Motor neuron (in vitro differentiated cells): ENCODE measurements at places on chromosomes 13 and 19. TPM values are rescaled to one million over a fixed set of nuclear protein-coding genes. Genes with fewer than 3 reads are reported as not detected.

DNA sequence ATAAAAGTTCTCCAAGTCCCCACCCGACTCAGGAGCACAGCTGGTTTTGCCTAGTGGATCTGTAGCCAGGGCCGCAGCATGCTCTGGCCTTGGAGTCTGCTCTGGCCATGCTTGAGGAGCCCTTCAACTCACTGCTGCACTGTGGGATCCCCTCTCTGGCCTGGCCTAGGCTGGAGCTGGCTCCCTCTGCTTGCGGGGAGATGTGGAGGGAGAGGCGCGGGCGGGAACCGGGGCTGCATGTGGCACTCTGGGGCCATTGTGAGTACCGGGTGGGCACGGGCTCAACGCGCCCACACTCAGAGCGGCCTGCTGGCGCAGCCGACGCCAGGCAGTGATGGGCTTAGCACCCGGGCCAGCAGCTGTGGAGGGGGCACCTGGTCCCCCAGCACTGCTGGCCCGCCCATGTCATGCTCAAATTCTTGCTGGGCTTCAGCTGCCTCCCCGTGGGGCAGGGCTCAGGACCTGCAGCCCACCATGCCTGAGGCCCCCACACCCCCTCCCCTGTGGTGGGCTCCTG lies 57.0 kb upstream of the ATP12A start:
- no peak for ATAC-seq

GRCh38 chr19:18612051-18612771 lies 459 bp upstream of the TMEM59L start:
- peak; percentile 61 for ATAC-seq

- ATAC-seq: no peak
Observed at GRCh38 chr19:30106417-30107095, 164.5 kb downstream of the URI1 start.

- ATAC-seq: no peak
Observed at GRCh38 chr13:108656742-108657141, 27.3 kb downstream of the MYO16 start.

DNA sequence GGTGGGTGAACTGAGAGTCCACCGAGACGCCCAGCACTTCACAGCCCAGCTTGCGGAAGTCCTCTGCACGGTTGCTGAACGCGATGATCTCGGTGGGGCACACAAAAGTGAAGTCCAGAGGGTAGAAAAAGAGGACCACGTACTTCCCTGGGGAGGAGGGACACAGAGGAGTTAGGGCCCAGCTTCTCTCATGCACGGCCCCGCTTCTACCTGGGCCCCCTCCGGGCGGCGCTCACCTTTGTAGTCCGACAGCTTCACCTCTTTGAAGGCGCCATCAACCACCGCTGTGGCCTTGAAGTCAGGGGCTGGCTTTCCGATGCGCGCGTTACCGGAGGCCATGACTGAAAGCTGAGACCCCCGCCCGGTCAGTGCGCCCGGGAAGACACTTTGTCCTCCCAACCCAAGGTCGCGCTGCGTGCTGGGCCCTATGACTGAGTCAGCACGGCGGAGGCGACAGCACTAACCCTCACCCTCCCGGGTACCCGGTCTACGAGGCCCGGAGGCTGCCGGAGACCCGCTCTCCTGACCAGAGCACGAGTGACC lies 606 bp downstream of the PRDX2 start:
- ATAC-seq: peak; percentile 46

DNA sequence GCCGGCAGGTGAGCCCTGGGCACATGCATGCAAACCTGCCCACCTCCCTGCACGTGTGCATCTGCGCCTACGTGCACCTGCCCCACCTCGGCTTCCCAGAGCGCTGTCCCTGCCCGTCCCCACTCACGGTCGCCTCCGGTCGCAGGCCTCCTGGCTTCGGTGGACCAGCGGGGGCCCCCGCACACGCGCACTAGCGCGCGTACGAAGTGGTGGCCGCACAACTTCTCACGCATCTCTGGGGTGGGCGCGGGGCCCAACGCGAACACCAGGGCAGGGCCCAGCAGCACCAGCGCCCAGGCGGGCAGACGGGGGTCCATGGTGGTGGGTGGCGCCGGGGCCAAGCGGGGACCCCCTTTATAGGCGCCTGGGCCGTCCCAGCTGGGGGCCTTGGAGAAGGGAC lies at the start of gene INSL3:
Gene INSL3, minus strand, starts transcription at position 330 of the 400 bp plus-strand sequence. Its CDS starts 13 bp downstream, at position 317.
- ATAC-seq: no peak

DNA sequence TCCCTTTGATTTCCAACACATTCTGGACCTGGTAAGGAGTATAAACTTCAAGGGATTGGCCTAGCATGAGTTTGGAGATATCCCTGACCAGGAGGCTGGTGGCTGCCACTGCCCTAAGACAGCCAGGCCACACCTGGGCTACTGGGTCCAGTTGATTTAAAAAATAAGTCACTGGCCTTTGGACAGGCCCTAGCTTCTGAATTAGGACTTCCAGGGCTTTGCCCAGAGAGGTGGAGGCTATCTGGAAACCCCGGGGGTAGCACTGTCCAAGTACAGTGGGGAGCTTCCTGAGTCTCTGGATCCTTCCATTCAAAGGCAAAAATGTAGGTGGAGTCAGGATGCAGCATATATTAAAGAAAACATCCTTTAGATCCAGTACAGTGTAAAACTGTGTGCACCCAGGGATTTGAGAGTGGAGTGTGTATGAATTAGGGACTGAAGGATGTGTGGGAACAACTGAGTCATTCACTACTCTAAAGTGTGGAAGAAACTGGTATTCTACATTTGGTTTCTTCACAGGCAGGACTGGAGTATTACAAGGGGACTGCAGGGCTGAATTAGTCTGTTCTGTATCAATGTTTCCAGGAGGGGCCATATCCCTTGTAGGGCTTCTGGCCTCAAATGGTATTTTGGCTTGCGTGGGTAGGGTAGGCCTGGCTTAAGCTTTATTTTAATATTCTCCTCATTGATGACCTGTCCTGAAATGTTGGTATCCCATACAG lies 14.8 kb upstream of the FCGBP start:
- no peak for ATAC-seq

DNA sequence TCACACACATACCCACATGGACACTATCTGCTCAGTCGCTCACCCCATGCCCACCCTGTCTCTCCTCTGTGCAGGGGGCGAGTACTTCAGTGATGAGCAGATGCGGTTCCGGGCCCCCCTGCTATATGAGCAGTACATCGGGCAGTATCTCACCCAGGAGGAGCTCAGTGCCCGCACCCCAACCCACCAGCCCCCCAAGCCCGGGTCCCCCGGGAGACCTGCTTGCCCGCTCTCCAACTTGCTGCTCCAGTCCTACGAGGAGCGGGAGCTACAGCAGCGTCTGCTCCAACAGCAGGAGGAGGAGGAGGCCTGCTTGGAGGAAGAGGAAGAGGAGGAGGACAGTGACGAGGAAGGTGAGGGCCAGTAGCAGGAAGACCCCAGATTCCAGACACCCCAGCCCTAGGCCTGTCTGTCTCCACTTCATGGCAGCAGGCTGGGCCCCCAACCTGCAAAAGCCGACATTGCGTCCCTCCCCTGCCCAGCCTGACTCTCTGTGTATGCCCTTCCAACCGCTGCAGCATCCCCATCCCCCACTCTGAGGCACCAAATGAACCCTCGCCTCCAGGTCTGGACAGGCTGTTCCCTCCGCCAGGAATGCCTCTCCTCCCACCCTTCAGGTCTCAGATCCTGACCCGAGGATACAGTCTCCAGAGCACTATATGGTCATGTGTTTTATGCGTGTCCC lies 9.7 kb downstream of the CCDC97 start:
- ATAC-seq: no peak

- no peak for ATAC-seq
Observed at GRCh38 chr19:39146686-39147450, 21.3 kb downstream of the PAK4 start.

- ATAC-seq: no peak
Observed at GRCh38 chr13:106233134-106233735, 302.2 kb downstream of the EFNB2 start.

DNA sequence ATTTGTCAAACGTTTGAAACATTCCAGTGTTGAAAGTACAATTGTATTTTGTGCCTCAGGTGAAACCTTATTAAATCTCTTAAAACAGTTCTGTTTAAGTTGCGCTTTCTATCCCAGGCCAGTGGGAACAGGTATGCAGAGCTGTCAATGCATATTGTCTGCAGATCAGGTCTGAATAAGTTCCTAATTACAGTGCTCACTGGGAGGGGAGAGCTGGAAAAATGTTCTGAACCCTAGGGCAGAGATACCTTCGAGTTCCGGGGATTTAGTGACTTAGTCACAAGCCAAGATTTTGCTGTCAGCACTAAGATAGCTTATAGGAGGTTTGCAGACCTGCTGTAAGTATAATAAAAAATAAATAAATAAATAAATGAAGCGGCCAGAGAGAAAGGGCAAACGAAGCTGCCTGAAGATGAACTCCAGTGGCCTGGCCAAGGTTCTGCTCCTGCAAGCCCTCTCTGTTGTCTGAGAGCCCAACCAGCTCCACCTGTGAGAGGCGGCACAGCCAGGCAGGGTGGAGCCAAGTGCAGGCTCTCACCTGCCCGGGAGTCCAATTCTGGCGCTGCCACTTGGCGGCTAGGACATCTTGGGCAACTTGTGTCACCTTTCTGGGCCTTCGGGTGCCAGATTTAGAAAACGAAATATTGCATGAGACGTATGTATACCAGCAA lies 97.9 kb upstream of the SLC7A1 start:
- ATAC-seq: no peak

DNA sequence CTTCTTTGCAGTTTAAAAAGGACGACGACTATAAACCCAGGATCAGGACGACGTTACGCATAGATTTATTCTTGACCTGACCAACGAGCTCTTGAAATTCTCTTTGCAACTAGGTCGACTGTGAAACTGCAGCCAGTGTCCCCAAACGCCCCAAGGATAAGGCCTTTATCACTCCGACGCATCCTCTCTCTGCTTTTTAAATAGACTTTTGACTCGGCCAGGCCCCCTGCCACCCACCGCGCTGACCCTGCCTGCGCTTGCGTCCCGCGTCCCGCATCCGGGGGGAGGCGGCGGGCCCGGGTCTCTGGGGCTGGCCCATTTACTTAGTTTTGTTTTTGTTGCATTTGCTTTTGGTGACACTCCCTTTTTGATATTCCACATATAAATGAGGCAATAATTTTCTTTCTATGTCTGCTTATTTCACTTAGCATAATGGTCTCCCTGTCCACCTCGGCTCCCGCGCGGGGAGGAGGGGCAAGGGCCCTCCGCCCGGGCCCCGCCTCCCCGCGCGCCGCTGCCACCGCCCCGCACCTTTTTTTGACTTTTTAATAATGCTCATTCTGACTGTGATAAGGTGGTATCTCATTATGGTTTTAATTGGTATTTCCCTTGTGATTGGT lies 17.4 kb downstream of the RB1 start:
- ATAC-seq: no peak

DNA sequence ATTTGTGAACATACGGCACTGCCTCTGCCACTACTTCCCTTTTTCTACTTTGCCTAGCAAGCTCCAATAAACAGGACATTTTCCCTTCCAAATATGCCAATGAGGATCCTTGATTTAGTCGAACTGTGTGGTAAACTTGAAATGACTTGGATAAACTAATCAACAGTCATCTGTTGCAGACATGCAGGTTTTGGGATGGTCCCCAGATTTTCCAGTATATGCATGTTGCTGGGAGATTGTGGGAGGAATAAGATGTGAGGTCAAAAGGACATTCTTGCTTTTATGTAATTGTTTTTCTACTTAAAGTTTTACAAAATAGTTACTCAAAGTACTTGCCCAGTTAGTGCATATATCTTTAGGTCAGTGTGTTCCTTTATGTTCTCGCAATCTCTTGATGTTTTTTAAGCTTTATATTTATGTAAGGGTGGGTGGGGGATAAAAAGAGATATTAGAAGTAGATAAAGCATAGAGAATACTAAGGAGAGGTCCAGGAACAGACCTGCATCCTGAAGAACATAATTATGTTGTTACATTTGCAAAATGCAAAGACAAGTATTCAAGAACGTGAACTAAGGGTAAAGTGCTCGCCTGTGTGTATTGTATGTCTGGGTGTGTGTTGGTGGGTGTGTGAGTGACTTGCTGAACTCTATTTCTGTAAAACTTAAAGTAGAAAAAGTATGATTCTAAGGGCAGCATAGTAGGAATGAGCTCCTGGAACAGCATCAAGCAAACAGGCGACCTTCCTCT lies 88.4 kb upstream of the OXGR1 start:
- no peak for ATAC-seq

DNA sequence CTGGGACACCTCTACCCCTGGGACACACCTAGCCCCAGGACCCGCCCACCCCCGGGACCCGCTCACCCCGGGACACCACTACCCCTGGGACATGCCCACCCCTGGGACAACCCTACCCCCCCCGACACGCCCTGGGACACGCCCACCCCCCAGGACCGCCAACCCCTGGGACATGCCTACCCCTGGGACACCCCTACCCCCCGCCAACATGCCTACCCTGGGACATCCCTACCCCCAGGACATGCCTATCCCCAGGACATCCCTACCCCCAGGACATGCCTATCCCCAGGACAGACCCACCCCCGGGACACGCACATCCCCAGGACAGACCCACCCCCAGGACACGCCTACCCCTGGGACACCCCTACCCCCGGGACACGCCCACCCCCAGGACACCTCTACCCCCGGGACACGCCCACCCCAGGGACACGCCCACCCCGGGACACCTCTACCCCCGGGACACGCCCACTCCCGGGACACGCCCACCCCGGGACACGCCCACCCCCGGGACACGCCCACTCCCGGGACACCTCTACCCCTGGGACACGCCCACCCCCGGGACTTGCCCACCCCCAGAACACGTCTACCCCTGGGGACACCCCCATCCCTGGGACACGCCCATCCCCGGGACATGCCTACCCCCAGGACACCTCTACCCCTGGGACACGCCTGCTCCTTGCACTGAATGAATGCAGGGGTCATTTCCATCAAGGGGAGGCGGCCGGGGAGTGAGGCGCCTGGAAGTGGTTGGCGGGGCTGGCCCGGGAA lies 32.3 kb downstream of the ADPRHL1 start:
- peak; percentile 25 for ATAC-seq

GRCh38 chr13:110471156-110471832 lies 90.2 kb downstream of the RAB20 start:
- ATAC-seq: peak; percentile 1

DNA sequence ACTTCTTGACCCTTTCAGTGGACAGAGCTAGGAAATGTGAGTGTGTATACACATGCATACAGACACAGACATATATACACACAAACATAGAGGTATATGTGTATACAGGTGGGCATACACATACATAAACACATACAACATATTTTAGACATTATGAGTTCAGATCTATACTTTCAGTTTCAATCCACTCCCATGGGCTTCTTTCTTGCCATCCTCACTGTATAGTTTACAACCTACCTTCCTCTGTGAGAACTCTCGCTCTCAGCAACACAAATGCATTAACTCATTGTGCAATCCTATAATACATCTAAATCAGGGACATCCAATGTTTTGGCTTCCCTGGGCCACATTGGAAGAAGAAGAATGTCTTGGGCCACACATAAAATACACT lies 21.2 kb upstream of the SCEL start:
- no peak for ATAC-seq

ZNF471 gene
- total RNA-seq: 0.18 and 0.58 TPM in 2 replicates

SBSN gene
- total RNA-seq: 0.11 and 0.44 TPM in 2 replicates

TTC9B gene
- 0.79 and 1.6 TPM in 2 replicates for total RNA-seq

EDNRB gene
- total RNA-seq: 24.5 and 25.2 TPM in 2 replicates

ZNF154 gene
- total RNA-seq: 3.4 and 3.9 TPM in 2 replicates
